ENCODE measurements at places on chromosomes 3 and 15.
A peak's percentile ranks its signal among the peaks of the same experiment; 100 is the strongest.

GRCh38 chr3:114394551-114394950 lies 100.7 kb downstream of the TIGIT start:
- DNase-seq = no peak

DNA sequence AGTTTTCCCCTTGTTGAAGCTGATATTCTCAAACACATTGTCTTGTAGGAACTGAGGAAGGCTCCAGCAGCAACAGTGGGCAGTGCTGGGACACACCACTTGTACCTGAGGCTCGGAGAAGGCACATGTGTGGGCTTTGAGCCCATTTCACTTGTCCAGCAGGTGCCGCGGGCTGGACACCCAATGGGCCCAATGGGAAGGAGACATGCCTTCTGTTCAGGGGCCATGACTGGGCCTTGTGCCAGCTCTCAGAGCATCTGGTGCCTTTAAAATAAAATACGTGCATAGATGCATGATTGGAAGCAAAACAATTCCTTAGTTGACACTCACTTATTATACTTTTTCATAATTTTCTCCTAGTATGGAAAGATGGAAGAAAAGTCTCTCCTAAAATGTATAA lies 334.2 kb downstream of the KLF13 start:
- no peak for DNase-seq

GRCh38 chr15:80434926-80435720 lies 30.9 kb downstream of the ARNT2 start:
- DNase-seq = no peak

GRCh38 chr15:93072411-93073394 lies 16.3 kb downstream of the RGMA start:
- no peak for DNase-seq

DNA sequence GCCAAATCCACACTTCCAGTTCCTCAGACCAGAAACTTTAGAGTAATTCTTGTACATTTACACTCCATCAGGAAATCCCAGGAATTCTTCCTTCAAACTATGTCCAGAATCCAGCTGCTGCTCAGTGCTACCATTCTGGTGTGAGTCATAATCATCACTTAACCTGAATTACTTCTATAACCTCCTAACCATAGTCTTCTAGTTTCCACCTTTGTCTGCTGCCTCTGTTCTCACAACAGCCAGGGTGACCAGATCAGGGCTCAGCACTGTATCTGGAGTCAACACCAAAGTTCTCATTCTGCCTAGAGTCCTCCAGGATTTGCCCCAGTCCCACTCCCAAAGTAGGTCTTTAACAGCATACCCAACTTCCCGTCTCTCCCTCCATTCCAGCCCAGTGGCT lies 3.4 kb downstream of the CLDND1 start:
- DNase-seq = no peak

- no peak for DNase-seq
These were observed 20.8 kb downstream of the PIK3CA start for GRCh38 chr3:179168918-179169317.

GRCh38 chr3:148901987-148902791 lies 37.1 kb downstream of the CPA3 start:
- DNase-seq = no peak

- DNase-seq = no peak
These were observed 61.3 kb upstream of the SLC6A6 start for GRCh38 chr3:14340960-14341708.

GRCh38 chr3:126468028-126468891 lies 7.4 kb downstream of the ZXDC start:
- no peak for DNase-seq

- DNase-seq = no peak
These were observed 34.7 kb downstream of the SHC4 start for GRCh38 chr15:48928877-48929538.

- DNase-seq = no peak
These were observed 54.2 kb upstream of the SEMA6D start for GRCh38 chr15:47663101-47663500.

DNA sequence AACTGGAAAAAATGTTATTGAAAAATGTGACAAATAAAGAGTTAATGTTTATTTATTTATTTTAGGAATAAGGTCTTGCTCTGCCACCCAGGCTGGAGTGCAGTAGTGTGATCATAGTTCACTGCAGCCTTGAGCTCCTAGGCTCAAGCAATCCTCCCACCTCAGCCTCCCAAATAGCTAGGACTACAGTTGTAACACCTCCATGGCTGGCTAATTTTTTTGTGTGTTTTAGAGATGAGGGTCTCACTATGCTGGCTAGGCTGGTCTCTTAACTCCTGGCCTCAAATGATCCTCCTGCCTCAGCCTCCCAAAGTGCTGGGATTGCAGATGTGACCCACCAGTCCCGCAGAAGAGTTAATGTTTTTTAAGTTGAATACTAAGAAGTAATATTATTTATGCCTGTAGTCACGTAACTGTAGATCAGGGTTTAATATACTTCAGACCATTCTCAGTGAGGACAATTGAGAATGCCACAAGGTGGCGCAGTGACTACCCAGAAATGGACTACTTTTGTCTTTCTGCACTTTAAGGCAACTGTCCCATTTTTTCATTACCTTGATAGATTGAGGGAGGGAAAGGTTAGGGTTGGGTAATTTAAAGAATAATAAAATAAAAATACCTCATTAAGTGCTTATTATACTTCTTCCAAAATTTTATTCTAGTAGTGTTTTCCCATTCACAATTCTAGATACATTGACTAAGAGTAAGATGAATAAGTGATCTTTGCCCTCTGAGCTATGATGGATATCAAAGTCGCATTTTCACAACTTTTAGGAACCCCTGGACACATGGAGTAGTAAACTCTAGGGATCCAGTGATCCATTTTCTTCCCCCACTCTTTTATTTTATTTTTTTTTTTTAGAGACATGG lies 6.0 kb downstream of the MUC13 start:
- no peak for DNase-seq

DNA sequence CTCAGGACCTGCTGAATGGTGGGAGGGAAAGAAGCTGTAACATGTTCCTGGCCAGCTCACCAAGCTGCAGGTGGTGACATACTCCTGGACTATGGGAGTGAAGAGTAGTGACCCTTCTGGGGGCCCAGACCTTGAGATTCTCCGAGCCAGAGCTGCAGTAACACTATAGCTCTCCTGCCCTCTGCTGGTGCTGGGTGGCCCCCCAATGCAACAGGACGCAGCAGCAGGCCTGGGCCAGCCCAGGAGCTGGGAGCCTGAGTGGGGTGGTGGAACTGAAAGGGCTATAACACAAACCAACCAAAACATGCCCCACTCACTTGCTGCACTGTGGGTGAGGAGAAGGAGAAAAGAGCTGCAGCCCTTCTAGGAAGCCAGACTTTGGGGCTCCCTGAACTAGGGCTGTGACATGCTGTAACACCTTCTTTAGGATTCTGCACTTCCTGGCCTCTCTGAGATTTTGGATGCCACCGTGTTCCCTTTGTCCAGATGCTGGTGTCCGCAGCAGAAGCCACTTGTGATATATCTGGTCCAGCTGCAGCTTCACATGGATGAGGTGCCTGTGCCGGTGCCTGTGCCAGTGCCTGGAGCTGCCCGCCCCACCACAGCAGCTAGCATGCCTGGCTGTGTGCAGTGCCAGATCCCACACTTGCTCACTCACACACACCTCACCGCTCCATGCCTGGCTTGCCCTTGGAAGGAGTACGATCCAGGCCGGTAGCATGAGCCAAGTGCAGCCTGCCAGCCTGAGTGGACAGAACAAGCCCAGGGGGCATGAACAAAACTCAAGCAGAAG lies 636.8 kb upstream of the KCNMB2 start:
- DNase-seq = no peak

DNA sequence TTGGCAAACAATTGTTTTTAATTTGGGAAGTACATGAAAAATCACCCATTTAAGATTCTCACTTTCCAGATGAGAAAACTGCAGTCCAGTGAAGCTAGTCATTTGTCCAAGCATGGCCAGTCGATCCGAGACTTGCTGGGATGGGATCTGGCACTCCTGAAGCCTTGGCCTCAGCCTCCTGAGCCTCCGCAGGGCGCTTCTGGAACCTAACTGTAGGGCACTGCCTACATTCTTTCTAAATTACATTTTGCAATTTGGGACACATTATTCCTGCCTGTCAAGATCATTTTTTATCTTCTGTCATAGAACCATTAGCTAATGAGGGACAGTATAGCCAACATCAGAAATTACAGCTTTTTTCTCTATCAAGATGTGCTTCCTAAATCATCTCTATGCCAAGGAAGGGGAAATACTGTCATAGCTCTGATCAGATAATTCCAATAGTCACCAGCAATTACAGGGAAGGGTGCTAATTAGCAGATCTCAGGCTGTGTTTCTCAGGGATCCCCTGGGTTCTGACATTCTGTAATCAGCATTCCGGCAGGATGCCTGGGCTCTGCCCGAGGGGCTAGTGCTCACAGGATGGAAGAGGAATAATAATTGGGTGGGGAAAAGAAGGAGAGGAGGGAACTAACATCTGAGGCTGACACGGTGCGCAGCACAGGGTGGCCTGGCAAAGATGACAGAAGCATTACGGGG lies 28.3 kb downstream of the ANAPC13 start:
- no peak for DNase-seq

DNA sequence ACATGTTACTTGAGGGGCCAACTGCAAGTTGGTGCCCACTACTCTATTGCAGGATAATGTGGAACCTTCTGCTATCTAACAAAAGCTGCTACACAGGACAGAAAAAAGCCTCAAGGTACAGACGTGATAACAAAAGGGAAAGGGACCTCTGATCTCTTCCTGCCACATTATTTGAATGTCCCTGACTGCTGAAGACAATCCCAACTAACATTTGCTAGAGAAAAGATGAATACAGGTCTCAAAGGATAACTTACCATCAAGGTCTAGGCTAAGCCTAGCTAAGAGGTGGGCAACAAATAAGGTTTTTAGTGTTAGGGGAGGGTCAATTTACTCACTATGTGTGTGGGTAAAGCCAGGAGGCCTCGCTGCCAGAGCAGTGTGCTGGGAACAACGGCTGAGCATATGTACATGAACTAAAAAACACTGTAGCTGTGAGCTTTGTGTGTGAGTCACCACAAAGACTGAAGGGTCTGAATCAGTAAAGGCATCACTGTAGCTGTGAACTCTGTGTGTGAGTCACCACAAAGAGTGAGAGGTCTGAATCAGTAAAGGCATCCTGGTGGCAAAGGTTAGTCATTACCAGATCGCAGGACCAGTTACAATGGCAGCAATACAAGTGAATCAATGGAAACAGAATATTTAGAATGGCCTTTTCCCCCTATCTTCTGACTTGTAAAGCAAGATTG lies 111.7 kb downstream of the LMLN start:
- peak; percentile 51 for DNase-seq

DNA sequence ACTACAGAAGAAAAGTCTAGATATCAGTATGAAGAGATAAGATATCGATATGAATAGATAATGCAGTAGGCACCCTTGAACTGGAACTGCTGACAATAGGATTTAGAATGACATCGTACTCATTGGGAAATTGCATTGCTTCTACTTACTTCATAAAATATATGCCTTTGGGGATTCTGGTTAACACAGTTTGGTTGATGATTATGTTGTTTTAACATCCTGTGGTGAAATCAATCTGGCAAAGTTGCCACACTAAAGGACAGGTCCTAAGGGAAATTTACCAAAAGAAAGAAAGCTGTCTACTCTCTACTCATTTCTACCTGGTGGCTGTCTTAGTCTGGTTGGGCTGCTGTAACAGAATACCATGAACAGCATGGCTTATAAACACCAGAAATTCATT lies 417.4 kb upstream of the DPH6 start:
- no peak for DNase-seq

GRCh38 chr15:96107916-96108315 lies 222.6 kb upstream of the NR2F2 start:
- no peak for DNase-seq

DNA sequence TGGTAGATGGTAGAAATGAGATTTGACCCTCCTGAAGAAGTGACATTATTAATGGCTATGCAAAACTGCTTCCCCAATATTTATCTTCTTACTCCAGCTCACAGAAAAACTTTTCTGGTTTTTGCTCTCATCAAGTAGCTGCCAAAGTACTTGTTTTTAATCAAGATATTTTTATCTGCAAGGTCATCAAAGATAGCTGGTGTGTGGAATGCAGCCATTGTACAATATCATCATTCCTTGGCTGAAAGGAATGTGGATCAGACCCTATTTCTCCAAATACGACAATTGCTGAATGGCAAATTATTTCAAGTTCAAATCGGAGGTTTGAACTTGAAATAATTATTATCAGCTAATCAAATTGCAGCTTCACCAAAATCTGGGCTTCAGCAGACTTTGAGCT lies 126.9 kb upstream of the SLC7A14 start:
- DNase-seq = no peak

GRCh38 chr3:149917124-149917667 lies 53.5 kb downstream of the PFN2 start:
- no peak for DNase-seq

- DNase-seq = no peak
These were observed 11.5 kb downstream of the MB21D2 start for GRCh38 chr3:192905980-192906678.

DNA sequence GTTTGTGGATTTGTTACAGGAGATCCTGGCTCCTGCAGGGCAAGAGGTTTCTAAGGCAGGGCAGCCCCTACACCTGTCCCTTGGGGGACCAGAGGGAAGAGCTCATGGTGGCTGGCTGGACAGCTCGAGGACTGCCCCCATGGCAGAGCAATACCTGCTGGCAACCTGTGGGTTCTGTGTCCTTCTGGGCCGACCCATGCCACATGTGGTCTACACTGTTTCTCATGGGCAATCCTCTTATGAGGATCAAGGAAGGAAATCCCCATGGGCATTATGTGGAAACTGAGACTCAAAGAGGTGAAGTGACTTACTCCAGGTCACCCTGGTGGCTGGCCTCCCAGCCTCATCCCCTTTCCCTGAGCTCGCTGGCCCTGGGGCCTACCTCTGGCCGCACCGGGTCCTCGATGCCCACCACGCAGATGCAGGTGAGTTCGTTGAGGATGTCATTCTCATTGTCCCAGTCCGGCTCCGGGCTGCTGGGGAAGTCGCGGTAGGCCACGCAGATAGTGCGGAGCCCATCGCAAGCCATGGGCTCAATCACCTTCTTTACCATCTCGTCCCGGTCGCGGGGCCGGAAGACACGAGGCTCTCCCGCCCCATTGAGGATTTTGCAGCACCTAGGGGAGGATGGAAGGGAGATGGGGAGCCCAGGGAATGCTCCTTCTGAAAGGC lies 37.5 kb upstream of the SEC13 start:
- DNase-seq = no peak

DNA sequence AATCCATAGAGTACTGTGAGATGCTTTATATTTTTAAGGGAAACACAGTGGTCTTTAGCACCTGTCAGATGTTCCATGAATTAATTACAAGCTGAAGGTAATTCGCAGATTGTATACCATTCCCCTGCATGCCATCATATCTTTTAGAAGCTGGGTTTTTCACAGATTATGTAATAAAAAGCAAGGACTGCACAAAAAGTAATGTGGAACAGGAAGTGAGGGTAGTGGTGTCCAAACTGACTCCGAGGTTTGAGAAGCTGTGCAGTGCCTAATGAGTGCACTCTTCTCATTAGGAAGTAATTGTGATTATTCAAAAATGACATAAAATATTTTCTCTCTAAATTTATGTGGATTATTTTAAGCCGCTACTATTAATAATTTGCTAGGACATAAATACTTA lies 123.2 kb downstream of the GOLIM4 start:
- no peak for DNase-seq

GRCh38 chr3:15380980-15381890 lies 46.1 kb downstream of the METTL6 start:
- no peak for DNase-seq
